RPMI7951 (cell line): ENCODE measurements at places on chromosomes 6 and 20.

DNA sequence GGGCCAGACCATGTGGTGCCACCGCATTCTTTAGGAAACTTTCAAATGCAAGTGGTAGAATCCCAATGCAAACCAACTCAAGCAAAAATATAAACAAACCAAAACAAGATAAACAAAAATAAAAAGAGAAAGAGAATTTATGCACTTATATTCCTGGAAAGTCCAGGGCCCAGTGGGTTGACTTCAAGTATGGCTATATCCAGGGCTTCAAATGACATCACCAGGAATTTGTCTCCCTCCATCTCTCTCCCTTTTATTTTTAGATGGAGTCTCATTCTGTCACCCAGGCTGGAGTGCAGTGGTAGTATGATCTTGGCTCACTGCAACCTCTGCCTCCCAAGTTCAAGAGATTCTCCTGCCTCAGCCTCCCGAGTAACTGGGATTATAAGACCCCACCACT, 56.1 kb upstream of the PNRC1 start:
- no peak for DNase-seq

DNA sequence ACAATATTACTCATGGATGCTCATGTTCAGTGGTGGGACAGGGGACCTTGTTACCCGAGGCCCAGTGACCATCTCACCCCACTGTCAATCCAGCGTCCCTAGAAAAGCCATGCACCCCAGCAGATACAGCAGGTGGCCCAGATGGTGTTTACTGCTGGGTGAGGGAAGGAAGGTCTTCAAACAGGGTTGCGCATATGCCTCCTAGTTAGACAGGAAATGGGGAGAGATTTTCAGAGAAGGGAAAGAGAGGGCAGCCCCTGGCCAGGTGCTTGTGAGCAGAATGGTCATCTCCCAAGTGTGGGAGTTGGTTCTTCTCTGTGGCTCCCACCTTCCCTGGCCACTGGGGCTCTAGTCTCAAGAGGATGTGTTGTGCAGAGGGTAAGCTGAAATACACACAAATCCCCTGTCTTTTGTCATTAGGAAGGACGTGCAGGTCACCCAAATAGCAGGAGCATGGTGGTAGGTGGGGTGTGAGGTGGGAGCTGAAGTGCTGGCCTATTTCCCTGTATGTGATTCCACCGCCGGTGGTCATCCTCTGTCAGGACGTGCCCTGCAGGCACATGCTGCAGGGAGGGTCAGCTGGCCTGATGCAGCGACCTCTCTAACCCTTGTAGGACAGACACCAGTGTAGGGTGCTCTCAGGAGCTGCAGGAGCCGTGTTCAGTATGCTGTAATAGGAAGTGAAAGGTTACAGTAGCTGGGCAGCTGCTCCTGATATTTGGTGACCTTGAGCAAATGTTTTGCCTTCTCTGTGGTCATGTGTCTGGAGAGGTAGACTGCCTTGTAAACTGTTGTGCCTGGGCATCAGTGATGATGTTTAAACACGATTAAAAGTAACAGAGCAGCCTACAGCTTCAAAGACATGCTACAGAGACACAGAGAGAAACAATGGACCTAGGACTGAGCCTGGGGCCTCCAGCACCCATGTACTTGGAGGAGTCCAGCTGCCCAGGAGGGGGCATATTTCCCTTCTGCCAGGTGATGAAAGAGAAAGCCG, 3.2 kb upstream of the CST3 start:
- DNase-seq, result no peak

GRCh38 chr20:20734475-20734948, 22.1 kb upstream of the RALGAPA2 start:
- no peak for DNase-seq

GRCh38 chr20:59144179-59144830, 19.3 kb upstream of the ZNF831 start:
- DNase-seq, result peak; percentile 16
